Renal cortex interstitium (tissue), 15 donors: ENCODE measurements at places on chromosomes 13 and 19. TPM values are rescaled to one million over a fixed set of nuclear protein-coding genes. Genes with fewer than 3 reads are reported as not detected.

- no peak for DNase-seq
Observed at GRCh38 chr13:23899555-23899954, 2.3 kb upstream of the C1QTNF9B start.

GRCh38 chr19:11457115-11457514, 21.7 kb downstream of the PRKCSH start:
- DNase-seq = no peak

DNA sequence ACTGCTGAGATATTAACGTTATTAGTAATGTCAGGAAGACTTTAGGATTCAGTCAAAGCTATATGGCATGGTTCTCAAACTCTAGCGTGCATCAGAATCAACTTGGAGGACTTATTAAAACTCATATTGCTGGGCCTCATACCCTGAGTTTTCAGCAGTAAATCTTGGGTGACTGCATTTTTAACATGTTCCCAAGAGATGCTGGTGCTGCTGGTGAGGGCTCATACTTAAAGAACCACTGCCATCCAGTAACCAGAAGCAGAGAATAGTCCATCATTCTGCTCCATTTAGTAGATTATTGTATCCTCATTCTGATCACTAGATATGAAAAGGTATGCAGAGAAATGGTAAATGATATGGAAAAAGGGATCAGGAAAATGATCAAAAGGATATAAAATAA, 7.9 kb downstream of the GPR12 start:
- DNase-seq = no peak

- no peak for DNase-seq
Observed at GRCh38 chr19:31338069-31338776, 11.0 kb downstream of the TSHZ3 start.

DNA sequence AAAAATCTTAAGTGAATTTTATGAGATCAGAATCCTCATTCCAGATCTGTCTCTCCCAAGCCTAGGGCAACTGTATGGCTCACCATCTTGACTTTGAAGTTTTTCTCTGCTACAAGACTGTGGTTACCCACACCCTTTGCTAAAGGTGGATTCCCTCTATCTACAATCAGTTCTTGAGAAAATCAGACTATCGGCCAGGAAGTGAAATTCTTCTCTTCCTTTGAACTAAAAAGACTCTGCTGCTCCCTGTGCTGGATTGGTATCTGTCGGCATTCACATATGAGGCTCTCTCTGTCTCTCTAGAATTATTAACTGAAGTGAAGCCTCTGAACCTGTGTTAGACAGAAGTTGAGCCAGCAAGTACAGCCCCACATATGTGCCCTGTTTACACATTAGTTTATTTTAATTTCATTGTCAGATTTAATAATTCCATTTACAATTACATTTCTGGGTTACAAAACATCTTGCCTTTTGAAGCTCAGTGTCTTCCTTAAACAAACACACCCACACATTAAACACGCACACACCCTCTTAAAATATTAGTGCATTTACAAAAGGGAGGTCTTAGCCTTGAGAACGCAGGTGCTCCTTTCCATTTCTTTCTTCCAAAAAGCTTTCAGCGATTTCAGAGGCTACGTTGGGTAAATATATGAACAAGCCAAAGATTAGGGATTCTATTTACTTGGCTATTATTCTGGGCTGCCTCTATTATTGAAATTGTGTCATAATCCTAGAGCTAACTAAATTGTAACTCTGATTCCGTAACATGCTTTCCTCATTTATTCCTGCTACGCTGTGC, 145.7 kb downstream of the MIPEP start:
- DNase-seq = no peak

DNA sequence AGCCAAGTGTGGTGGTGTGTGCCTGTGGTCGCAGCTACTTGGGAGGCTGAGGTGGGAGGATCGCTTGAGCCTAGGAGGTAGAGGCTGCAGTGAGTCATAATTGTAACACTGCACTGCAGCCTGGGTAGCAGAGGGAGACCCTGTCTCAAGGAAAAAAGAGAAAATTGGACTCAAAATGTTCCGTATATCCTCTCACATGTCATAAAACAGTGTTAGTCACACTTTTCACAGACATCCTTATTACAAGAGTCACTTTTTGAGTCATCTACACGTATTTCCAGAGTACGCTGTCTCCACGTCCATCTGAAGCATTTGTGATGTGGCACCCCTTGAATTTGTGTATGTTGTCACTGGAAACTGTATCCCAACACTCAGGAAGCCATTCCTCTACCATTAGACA, 133.0 kb downstream of the SIPA1L3 start:
- no peak for DNase-seq

GRCh38 chr13:48369988-48370387, 42.9 kb downstream of the LPAR6 start:
- no peak for DNase-seq

DNA sequence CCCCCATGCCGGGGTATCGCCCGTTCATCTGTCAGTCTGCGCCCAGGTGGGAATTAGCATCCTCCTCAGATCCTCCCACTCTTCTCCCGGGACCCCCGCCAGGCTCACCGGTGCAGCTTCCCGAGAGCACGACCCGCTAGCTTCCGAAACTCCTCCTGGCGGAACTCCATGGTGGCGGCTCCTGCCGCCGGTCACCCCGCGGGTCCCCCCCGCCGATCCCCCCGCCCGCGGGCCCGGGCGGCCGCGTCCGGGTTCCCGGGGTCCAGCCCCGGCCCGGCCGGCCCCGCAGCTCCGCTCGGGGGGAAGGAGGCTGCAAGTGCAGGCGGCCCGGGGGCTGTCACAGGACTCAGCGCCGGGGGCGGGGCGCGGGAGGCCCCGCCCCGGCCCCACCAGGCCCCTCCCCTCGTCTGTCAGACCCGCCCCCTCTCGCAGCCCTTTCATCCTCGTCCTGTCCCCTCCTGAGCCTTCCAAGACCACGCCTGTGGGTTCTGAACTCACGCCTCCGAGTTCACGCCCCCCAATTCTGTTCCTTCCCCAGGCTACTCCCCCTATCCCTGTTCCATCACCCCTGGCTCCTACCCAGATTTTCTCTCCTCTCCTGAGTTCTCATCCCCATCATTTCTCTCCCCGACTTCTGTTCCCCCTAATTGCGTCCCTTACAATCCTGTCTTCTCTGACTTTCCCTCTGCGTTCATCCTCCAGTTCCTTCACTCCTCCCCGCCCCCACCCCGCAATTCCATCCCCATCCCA, at the start of gene SLC17A7:
SLC17A7 (minus strand) TSS at position 318 of the 750 bp plus-strand sequence; CDS start at position 170, 148 bp downstream.
- DNase-seq = no peak

- DNase-seq = no peak
Observed at GRCh38 chr13:112928972-112929782, 39.8 kb upstream of the MCF2L start.

DNA sequence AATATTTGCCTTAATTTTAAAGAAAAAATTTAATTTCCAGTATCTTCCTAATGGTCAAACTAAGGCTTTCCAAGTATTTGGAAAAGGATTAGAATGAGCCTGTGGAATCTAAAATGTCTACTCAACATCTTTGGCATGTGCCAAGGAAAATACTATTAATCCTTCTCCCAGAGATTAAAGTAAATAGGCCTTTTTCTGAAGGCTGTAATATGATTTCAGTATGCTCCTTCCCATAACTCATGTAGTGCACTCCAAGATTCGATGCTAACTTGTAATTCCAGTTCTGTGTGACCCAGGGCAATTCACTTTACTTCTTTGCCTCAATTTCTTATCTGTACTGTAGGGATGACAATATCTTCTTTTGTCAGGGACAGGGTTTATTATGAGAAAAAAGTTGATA, 196.9 kb downstream of the ZIC5 start:
- no peak for DNase-seq

DNA sequence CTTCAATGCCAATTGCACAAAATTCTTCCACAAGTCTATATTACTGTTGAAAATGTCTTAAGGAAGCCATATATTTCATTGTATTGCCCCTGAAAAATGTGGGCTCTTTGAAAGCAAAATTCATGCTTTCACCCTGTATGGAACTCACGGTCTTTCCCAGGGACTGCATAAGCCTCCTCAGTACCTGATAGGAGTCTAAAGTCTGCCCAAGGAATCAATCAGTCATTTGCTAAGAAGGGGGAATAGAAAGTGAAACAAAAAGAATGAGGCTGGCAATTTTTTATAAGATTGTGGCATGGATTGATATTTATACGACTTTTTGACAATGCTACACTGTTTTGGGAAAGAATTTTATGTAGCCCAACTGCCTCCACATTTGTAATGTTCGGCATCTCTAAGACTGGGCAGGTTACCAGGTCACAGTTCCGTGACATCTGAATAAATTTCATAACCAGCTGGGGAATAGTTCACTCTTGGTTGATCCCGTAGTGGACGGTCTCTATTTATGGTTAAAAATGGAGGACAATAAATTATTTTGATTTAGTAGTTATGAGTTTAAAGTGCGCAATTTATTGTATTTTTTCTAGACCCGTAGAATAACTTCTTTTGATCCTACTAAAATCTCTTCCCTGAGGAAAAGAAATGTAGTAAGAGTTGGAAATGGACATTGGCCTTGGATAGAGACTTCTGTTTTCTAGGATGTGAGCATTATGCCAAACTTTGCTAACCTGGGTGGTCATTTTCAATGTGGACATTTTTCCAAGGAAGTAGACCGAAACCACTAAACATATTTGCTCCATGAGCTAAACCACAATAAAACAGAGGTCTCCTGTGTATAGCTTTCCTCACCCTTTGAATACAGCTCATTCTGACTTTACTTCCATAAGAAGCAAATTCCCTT, 1585.4 kb downstream of the EFNB2 start:
- no peak for DNase-seq

DNA sequence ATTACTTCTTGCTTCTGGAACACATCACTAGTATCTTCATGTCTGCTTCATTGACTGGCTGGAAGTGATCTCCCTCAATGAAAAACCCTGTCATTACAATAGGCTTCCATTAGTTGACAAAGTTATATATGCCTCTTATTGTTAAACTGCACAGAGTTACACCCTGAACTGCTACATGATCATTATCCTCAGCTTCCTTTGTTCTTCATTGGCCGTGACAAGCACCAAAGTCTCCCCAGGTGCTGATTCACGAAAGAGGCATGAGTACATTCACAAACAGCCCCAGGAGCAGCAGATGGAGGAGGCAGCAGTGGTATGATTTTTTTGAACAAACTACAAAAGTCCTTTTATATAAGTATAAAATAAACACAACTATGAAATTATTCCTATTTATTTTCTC, 51.4 kb downstream of the VWA8 start:
- DNase-seq = no peak

DNA sequence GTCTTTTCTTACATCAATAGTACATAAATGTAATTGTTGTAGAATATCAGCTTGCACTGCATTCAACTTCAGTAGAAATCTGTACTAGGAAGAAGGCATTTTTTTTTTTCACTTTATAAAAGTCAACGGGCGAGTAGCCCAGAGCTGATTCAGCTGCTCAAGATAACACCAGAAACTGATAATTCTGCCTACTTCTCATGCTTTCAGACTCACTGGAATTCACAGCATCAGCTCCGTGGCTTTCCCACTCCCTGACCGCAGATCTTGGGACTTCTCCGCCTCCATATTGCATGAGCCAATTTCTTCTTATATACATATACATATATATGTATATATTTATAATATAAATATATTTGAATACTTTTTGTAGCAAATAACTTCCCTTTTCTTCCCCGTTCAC, 263.1 kb upstream of the RXFP2 start:
- DNase-seq = no peak

- DNase-seq = no peak
Observed at GRCh38 chr13:64884976-64885375, 2345.2 kb downstream of the PCDH9 start.

DNA sequence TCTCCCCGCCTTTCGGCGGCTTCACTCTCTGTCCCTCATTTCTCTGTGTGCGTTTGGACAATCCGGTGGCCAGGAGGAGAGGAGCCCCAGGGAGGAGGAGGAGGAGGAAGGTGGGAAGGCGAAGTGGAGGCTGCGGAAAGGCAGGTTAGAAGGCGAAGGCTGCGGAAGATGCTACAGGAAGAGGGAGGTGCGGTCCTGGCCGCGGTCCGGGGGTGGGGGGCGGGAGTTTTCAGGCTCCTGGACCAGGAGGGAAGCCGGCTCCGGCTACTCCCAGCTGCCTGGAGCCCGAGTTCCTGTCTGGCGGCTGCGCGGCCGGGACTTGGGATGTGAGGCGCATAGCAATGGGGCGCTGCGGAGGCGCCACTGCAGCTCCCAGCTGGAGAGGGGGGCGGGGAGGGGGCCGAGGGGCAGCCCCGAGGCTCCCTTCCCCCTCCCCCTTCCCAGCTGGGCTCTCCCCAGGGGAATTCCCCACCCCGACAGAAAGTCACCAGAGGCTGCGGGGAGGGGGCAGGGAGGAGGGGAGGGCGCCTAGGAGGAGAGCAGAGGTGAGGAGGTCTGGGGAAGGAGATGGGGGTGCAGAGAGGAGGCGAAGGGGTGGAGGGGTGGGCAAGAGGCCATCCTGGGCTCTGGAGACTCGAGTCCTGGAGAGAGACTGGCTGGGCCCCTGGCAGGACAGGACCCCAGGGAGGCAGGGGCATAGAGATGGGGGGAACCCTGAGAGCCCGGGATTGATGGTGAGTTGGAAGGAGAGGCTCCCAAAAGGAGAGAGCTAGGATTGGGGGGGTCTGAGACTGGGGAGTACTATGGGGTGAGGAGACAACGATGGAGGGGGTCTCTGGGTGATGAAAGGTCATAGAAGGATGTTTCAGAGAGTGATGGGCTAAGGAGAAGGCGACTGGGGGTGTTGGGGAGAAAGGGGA, 2.0 kb downstream of the LRRC4B start:
- no peak for DNase-seq

- no peak for DNase-seq
Observed at GRCh38 chr13:99655351-99656091, 154.2 kb downstream of the TM9SF2 start.

GRCh38 chr13:109119896-109120295, 490.5 kb downstream of the MYO16 start:
- DNase-seq = no peak

DNA sequence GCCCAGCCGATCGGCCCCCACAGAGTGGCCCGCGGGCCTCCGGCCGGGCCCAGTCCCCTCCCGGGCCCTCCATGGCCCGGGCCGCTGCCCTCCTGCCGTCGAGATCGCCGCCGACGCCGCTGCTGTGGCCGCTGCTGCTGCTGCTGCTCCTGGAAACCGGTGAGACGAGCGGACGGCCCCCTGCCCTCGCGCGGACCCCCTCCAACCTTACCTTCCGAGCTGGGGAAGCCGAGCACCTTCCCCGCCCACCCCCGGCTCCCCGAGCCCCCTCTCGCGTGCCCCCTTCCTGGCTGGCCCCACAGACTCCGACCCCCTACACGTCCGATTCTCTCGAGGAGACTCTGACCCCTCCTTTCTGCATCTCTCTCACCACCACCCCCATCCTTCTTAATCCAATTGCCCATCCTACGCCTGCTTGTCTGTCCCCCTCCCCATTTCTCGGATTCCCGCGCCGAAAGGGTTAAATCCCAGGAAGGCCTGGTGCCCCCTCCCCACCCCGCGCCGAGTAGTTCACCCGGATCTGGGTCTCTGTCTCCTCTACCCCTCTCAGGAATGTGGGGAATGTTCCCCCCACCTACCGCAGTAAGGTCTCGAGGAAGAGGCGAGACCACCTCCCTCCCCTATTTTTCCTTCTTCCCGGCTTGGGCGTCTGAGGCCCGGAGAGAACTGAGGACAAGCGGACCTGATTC, 502 bp downstream of the NECTIN2 start:
- DNase-seq = peak; percentile 67

ZNF90 gene
- polyA plus RNA-seq = 15.6 TPM

RASA3 gene
- 11.0 TPM for polyA plus RNA-seq

CABP5 gene
- polyA plus RNA-seq = not detected

CLEC4M gene
- 4.2 TPM for polyA plus RNA-seq

YJEFN3 gene
- 12.4 TPM for polyA plus RNA-seq
